Activated naive CD4-positive, alpha-beta T cell treated with anti-CD3 and anti-CD28 coated beads, Interleukin-2, amount 10 ng/mL, durations not matched to agents 7 days and 5 days (primary cell): ENCODE measurements at places on chromosomes 16 and 17.

DNA sequence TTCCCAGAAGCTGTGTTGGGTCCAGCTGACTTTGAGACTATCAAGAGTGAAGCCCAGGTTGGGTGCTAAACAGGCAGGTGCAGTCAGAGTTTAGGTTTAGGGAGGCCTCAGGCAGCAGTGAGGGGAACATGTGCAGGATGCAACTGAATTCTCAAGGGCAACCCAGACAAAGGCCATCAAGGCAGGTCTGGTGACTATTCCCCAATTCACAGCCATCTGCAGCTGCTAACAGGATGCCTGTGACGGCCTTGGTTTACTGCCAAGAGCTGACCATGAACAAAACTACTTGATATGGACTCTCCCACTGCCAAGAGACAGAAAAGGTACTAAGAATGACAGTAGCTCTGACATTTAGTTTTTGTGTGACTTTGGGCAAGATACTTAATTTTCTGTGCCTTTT, 45.2 kb upstream of the BCAR1 start:
- no peak for DNase-seq

- no peak for DNase-seq
Observed at GRCh38 chr16:50917950-50918703, 176.2 kb downstream of the CYLD start.

GRCh38 chr16:89999831-90000574, 19.3 kb downstream of the DBNDD1 start:
- DNase-seq: no peak

DNA sequence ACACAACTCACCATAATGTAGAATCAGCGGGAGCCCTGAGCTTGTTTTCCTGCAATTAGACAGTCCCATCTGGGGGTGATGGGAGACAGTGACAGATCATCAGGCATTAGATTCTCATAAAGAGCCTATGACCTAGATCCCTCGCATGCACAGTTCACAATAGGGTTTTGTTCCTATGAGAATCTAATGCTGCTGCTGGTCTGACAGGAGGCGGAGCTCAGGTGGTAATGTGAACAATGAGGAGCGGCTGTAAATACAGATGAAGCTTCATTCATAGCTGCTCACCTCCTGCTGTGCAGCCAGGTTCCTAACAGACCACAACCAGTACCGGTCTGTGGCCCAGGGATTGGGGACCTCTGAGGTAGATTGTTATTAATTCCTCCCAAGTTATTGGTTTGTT, 2.9 kb upstream of the DOK4 start:
- DNase-seq: no peak

DNA sequence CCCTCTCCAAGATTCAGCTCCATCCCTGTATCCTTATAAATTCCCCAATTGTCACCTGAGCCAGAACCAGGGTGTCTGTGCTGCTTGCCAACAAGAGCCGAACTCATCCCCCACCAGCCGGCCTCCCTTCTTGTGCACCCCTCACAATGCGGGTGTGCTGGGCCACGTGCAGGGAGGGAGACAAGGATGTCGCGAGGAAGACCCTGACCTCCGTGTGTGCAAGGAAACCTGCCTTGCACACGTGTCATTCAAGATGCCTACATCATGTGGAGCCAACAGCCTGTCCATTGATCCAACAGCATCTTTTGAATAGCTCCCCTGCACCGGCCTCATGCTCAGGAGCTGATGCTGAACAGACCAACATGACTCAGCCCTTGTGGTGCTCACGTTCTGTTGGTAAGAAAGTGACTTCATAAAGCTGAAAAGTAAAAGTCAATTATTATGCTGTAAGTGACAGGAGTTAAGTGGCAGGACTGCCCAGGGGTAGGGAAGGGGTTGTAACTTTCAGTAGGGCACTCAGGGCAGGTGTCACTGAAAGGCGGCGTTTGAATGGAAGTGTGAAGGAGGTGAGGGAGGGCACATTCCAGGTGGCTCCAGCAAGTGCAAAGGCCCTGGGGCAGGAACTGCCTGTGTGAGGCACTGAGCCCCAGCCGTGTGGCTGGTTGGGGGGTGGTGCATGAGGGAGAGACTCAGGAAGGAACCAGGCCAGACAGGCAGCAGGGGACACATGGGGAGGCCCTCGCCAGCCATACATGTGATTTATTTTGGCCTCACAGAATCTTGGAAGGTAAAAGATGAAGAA, 302.2 kb downstream of the FOXL1 start:
- DNase-seq: no peak

- DNase-seq: no peak
Observed at GRCh38 chr16:26623442-26623841, 443.3 kb upstream of the C16orf82 start.
